ENCODE measurements at places on chromosomes 5 and 9.
A peak's percentile ranks its signal among the peaks of the same experiment; 100 is the strongest.

- no peak for DNase-seq
Observed at GRCh38 chr9:98610211-98610610, 98.5 kb downstream of the GABBR2 start.

DNA sequence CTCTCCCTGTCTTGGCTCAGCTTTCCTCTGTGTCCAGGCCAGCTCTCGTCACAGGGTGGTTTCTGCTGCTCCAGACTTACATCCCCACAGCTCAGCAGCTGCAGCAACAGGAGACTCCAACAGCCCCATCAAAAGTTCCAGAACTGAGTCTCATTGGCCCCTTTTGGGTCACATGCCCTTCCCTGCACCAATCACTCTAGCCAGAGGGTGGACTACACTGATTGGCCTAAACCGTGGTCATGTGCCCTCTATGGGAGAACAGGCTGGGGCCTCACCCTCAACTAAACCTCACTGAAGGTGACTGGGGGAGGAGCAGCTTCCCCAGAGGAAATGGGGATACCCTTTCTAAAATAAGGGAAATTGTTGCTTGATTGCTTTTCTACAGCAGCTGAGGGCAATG, 44.4 kb upstream of the CPLX2 start:
- peak; percentile 56 for DNase-seq

- DNase-seq, result no peak
Observed at GRCh38 chr5:171311322-171312077, 2.5 kb downstream of the TLX3 start.

DNA sequence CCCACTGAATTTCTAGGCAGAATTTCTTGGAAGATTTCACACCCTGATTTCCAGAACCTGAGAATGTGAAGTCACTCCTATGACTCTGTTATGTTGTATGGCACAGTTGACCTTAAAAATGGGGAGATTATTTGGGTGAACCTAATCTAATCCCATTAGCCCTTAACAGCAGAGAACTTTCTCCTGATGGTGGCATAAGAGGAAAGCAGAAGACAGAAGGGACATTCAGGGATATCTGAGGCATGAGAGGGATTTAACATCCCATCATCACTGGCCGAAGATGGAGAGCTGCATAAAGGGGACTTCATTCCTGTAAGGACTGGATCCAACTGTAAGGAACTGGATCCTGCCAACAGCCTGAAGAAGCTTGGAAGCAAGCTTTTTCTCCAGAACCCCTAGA, 119.2 kb downstream of the ZNF622 start:
- no peak for DNase-seq

- DNase-seq, result no peak
Observed at GRCh38 chr9:12702160-12702758, 9.1 kb downstream of the TYRP1 start.

GRCh38 chr5:33235304-33235703, 205.5 kb upstream of the TARS1 start:
- no peak for DNase-seq

DNA sequence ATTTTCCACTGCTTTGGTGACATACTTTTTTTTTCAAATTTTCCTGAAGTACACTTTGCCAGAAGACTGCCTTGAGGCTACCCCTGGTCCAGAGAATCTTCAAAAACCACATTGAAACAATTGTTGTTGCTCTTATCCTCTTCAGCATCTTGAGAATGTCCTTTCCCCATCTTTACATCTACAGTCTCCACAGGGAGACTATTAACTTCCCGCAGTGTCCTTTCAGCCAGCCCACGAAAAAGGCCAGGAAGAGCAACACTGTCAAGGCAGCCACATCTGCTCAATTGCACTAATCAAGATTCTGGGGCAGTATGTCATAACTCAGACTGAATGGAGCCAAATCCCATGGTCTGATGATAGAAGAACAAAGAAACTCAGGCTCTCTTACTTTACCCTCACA, 148.3 kb downstream of the ENC1 start:
- DNase-seq, result no peak

DNA sequence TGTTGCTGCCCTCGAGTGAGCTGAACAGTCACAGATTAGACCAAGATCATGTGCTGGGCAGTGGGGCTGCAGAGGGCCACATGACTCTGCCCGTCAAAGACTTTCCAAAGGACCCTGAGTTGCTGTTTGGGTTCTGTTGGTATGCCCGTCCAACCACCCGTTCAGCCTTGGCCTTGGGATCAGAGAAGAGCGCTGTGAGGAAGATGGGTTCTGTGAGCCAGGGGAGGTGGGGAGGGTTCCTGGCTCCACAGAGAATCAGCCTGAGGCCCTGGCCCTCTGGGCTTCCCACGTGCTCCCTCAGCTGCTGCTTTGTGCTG, 72.6 kb downstream of the RGS3 start:
- DNase-seq, result no peak

GRCh38 chr5:141521244-141521781, 32.4 kb downstream of the PCDHGC5 start:
- DNase-seq, result no peak

GRCh38 chr5:167592114-167592513, 699.3 kb upstream of the WWC1 start:
- no peak for DNase-seq

DNA sequence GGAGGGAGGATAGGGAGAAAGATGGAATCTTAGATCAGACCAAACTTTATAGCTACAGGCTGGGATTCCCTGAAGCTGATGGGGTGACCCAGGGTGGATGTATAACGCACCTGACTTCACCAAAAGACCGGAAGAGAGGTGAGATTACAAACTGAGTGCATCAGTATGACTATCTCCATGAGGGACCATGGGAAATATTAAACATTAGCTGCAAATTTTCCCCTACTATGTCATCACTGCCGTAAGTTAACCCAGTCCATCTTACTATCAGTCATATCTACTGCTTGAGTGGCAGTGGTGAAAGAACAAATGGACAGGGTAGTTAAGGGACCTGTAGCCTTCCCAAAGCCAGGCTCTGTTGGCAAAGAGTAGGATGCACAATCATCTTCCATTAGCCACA, 368.3 kb downstream of the EFNA5 start:
- DNase-seq, result no peak

- no peak for DNase-seq
Observed at GRCh38 chr5:9445826-9446388, 100.0 kb downstream of the SEMA5A start.

GRCh38 chr9:37271679-37272078, 150.8 kb upstream of the GRHPR start:
- DNase-seq, result no peak

DNA sequence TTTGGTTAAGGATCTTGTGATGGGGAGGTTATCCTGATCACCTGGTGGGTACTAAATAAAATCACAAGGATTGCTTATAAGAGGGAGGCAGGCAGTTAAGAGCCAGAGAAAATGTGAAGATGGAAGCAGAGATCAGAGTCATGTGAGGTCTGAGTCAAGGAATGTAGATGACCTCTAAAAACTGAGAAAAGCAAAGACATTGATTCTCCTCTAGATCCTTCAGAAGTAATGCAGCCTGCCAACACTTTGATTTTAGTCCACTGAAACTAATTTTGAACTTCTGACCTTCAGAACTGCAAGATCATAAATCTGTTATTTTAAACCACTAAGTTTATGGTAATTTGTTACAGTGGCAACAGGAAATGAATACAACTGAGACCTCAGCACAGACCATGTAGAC, 499.0 kb downstream of the GADD45G start:
- DNase-seq, result no peak

- DNase-seq, result no peak
Observed at GRCh38 chr9:92312887-92313623, 12.1 kb downstream of the NOL8 start.

DNA sequence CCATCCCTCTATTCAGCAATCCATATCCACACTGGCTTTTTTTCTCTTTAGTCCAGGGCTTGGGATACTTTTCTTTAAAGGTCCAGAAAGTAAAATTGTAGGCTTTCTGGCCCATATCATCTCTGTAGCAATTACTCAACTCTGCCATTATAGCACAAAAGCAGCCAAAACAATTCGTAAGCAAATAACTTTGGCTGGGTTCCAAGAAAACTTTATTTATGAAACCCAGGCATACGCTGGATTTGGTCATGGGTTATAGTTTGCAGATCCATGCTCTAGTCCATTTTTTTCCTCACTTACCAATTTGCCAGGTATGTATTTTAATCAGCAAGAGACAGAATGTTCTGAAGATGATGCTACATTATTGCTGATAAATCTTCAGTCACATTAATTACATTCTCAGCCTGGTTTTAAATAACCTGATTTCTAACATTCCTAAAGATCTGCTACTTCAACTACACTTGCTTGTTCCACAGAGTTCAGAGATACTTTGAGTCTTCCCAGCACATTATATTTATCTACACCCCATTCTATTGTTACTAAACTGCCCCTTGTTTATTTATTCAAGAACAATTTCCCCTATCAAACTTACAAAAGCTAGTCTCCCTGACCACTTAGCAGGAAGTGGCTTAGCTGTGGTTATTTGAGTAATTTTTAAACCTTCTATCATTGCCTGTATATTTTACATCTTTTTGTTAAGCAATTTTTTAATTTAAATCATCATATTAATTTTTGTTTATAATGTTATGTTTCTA, 161.0 kb downstream of the ISL1 start:
- DNase-seq, result no peak

DNA sequence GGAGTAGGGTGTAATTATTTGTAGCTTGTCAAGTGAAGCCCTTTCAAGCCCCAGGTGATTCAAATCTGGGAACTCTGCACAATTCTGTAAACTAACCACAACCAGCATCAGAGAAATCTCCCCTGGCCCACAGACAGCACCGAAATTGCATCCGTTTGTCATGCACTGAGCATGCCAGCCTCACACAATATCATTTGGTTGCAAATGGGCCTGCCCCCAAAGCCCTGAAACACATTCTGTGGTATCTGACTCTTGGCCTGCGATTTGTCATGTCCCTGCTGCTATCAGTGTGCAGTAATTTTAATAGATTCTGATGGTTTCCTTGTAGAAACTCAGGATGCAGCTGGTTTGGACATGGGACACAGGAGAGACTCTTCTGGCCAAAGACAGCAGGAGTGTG, 35.3 kb downstream of the SNX24 start:
- no peak for DNase-seq

GRCh38 chr9:27368316-27368985, 71.5 kb upstream of the EQTN start:
- no peak for DNase-seq

DNA sequence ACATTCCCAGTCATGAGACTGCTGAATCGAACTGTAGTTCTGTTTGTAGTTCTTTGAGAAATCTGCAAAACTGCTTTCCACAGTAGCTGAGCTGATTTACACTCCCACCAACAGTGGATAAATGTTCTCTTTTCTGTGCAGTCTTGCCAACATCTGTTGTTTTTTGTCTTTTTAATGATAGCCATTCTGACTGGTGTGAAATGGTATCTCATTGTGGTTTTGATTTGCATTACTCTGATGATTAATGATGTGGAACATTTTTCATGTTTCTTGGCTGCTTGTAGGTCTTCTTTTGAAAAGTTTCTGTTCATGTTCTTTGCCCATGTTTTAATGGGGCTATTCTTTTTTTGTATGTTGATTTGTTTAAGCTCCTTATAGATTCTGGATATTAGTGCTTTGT, 187.3 kb upstream of the TLE4 start:
- peak; percentile 75 for DNase-seq

Data from NAMALWA (cell line).